ENCODE measurements at places on chromosomes 11 and 22. TPM values are rescaled to one million over a fixed set of nuclear protein-coding genes. Genes with fewer than 3 reads are reported as not detected.

Gene CALCA
- not detected for polyA plus RNA-seq

Gene PGGHG
- polyA plus RNA-seq: 19.9 TPM

- no peaks in the 10 kb centered on the region for H3K36me3 ChIP-seq
- H3K27ac ChIP-seq: no peak overlapping the region
- DNase-seq: no peak
- no peak overlapping the region for H3K4me3 ChIP-seq
- H3K27me3 ChIP-seq: no peaks in the 10 kb centered on the region
Measured at GRCh38 chr22:29855611-29856181, 17.6 kb upstream of the ASCC2 start.

- H3K36me3 ChIP-seq: no peaks in the 10 kb centered on the region
- H3K4me1 ChIP-seq: no peaks in the 10 kb centered on the region
- DNase-seq: no peak
- no peak overlapping the region for H3K27ac ChIP-seq
- H3K27me3 ChIP-seq: no peaks in the 10 kb centered on the region
Measured at GRCh38 chr11:119745112-119745511, 16.1 kb upstream of the NECTIN1 start.

- no peak overlapping the region for H3K4me3 ChIP-seq
- H3K27me3 ChIP-seq: no peaks in the 10 kb centered on the region
- DNase-seq: no peak
Measured at GRCh38 chr22:43409800-43410199, 2.0 kb upstream of the MPPED1 start.

DNA sequence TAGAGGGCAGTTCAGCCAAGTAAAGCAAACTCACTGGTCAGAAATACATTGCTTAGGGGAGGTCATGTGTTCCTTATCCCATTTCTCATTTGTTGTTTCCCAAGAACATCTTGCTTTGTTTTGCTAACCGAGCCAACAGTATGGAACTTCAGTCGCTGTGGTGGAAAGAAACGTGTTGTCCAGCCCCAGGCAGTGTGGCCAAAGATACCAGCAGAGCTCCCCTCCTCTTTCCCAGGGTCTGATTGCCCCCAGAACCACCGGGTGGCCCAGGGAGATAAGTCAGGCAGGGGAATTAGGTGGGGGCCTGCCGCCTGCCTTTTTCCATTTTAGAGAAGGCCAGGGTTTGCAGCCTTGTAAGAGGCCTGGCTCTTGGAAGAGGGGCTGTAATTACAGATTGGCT is 98.7 kb upstream of the CRYBB3 start:
- H3K4me1 ChIP-seq: no peaks in the 10 kb centered on the region
- H3K36me3 ChIP-seq: no peaks in the 10 kb centered on the region
- DNase-seq: peak; percentile 60
- no peak overlapping the region for H3K4me3 ChIP-seq

DNA sequence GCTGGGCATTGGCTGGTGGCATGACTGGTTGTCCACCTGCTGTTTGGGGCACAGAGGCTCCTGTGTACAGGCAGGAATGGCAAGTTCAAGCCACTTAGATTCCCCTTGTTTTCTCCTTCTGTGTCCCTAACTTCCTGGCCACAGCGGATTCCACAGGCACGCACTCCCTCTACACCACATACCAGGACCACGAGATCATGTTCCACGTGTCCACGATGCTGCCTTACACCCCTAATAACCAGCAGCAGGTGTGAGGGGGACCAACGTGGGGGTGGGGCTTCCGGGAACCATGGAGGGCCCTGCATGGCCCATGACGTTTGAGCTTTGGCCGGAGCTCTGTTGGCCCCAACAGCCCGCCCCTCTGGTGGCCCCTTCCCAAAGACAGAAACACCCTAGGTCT is 7.8 kb downstream of the SIPA1 start:
- H3K4me3 ChIP-seq: no peak overlapping the region
- H3K27ac ChIP-seq: no peak overlapping the region
- peaks cover 2% of the 10 kb centered on the region for H3K4me1 ChIP-seq
- DNase-seq: no peak
